ENCODE measurements at places on chromosomes 11 and 22.

GRCh38 chr11:5476186-5476819, 12.2 kb upstream of the OR52D1 start:
- DNase-seq = no peak

DNA sequence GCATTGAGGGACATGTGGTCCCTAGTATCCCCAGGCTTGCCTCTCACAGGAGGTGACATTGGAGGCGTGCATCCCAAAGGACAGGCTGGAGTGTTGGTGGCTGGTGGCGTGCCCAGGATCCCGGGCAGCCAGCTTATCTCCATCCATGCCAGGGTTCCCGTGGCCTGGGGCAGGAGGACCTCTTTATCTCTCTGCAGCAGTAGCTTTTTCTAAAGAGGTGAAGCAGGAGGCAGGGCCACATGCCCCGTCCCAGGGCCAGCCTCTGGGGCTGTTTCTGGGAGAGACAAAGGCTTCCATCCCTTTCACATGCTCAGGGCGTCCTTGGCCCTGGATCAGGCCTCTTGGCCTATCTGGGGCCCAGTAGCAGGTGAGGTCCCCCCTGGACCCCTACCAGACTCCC, 19.7 kb downstream of the PARVG start:
- no peak for DNase-seq

- no peak for DNase-seq
These were observed 13.6 kb upstream of the LGR4 start for GRCh38 chr11:27485930-27486773.

DNA sequence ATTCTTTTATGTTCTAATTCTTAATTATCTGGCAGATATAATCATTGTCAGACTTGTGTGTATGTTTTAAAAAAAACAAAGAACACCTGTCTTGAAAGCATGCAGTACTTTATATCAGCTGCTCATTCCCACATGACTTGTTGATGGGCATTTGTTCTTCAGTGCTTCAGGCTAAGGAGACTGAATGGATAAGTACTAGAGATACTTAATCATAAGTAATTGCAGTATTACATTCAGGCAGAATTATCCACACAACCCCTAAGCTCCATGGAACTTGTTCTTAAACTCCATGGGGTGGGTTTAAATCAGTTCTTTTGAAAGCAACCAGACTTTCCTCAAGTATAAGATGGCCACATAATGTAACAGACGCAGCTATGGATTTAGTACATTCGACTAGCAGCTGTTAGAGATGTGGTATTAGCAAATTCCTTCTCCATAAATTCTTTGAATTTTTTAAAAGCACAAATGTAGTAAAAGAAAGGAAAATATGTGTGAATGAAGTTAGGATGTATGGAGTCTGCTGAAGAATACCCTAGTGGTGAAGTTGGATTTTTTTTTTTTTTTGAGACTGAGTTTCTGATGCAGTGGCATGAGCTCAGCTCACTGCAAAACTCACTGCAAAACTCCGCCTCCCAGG, 3.0 kb downstream of the JAM3 start:
- no peak for DNase-seq

DNA sequence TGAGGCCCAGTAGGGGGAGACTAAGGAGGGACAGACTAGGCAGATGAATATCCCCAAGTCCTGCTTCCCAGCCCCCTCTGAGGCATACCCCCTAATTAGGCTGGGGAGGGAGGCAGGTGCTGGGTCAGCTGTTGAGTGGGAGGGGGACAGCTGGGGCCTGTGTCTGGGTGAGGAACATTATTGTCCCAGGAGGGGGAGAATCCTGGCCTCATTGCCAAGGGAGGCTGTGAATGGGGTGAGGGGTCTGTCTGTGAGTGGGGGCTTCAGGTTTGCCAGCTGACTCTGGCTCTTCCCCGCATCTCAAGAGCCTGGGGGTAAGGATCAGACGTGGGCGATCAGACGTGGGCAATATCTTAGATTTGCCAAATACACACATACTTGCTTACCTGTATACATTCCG, 2.1 kb downstream of the INPPL1 start:
- DNase-seq = no peak

All from activated CD8-positive, alpha-beta memory T cell treated with anti-CD3 and anti-CD28 coated beads for 4 hours (primary cell).